ENCODE measurements at places on chromosomes 4 and X.

GRCh38 chrX:94089149-94089548 is 415.1 kb downstream of the FAM133A start:
- DNase-seq: no peak

- no peak for DNase-seq
Measured at GRCh38 chr4:15182600-15183220, 180.4 kb downstream of the CPEB2 start.

DNA sequence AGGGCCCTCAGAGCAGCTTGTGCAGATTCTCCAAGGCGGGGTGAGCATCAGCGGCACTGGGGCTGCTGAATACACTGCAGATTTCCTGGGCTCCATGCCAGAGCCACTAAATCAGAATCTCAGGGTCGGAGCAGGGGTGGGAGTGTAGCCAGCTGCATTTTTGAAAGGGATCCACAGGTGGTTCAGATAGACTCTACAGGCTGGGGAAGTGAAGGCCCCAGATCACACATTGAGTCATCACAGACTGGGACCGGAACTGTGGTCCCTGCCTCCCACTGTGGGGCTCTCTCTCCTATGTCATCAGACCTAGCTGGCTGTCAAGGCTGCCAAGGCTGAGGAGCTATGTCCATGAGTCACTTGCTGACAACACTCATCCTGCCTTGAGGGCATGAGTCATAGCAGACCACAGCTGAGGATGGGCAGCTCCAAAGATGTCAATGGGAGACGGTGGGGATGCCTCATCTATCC is 162.3 kb upstream of the MAMLD1 start:
- peak; percentile 7 for DNase-seq

GRCh38 chr4:23382879-23383278 is 507.0 kb downstream of the PPARGC1A start:
- DNase-seq: no peak

GRCh38 chr4:74118600-74119338 is 19.8 kb upstream of the CXCL2 start:
- no peak for DNase-seq

- no peak for DNase-seq
Measured at GRCh38 chr4:62814510-62815047, 1594.7 kb downstream of the TECRL start.

DNA sequence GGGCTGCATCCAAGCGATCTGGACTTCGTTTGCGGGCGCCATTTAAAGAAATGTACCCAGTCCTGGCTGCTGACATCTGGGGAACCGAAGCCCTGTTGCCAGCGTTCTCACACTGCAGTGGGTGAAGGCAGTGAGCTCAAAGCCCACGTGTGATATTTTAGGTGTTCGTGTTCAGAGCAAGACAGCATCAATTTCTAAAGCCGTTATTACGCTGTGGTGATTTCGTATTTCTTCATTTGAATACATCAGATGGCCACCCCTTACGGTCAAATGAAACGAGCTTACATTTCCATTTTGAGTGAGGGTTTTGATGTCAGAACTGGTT is 376 bp upstream of the C4orf36 start:
- DNase-seq: no peak

- DNase-seq: no peak
Measured at GRCh38 chr4:154982187-154983047, 201.3 kb downstream of the RBM46 start.

- DNase-seq: peak; percentile 36
Measured at GRCh38 chr4:145234091-145234706, 53.8 kb upstream of the OTUD4 start.

DNA sequence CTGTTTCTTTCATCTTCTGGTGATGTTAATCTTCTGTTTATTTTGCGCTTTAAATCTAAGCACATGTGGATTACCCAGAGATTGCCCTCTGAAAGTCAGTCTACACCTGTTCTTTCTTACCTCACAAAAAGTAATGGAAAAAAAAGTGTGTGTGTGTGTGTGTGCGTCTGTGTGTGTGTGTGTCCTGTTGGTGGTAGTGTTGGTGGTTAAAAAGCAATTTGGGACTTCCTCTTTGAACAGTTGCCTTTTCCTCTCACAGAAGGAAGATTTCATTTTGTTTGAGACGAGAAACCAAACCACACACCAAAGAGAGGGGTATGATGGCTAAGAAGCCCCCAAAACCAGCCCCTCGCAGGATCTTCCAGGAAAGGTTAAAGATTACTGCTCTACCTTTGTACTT is at the start of gene STAP1:
TSS of gene STAP1 (plus strand) at position 235 of the 400 bp plus-strand sequence. CDS start at position 318, 83 bp downstream.
- DNase-seq: no peak

GRCh38 chr4:72997409-72997808 is 72.1 kb downstream of the COX18 start:
- DNase-seq: peak; percentile 21

- no peak for DNase-seq
Measured at GRCh38 chrX:11540532-11541377, 125.0 kb downstream of the ARHGAP6 start.

GRCh38 chr4:82886147-82886942 is 4.6 kb downstream of the SEC31A start:
- DNase-seq: no peak

DNA sequence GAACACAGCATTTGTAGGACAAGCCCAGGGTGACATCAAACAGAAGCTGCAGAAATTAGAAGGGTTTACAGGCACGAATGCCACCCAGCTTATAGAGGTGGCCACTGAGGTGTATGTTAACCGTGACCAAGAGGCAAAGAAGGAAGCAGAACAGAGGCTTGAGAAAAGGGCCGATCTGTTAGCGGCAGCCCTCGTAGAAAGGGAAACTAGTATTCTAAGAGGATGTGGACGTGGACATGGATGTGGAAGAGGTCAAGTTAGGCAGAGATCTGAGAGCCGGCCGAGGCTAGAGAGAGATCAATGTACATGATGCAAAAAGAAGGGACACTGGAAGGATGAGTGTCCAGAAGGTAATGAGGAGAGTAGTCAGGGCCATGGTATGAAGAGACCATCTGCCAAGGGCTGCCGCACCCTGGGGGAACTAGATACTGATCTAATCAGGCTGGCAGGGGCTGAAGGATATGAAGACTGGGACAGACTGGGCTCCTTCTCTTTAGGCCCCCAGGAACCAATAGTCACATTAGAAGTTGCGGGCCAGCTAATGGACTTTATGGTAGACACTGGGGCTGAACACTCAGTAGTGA is 27.5 kb downstream of the LIAS start:
- DNase-seq: no peak

- DNase-seq: no peak
Measured at GRCh38 chr4:136644279-136644678, 888.0 kb downstream of the PCDH18 start.

DNA sequence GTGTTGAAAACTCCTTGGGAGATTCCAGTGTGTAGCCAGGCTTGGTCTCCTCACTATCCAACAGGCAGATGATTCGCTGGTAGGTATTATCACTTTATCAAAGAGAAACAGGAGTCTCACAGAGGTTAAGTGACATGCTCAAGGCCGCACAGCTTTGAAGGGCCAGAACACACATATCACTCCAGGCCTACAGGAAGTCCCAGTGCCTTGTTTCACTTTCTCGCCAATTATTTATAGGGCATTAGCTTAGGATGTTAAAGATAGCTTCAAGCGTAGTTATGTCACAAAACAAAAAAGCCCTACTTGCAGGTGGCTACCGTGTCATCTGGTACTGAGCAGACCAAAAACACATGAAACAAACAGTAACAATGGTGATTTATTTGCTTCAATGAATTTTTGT is 13.2 kb downstream of the ATP8A1 start:
- DNase-seq: no peak

DNA sequence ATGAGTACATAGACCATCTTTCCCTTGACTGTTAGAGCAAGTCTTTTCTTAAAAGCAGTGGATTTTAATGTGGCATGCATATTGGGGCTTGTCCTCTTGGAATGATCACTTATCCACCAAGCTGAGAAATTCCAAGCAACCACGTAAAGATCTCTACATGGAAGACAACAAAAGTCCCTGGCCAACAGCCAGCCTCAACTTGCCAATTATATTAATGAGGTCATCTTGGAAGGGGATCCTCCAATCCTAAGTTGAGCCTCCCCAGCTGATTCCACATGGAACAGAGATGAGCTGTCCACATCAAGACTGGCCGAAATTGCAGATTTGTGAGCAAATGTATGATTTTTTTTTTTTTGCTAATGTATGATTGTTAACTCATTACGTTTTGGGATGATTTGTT is 20.6 kb upstream of the FTHL17 start:
- no peak for DNase-seq

DNA sequence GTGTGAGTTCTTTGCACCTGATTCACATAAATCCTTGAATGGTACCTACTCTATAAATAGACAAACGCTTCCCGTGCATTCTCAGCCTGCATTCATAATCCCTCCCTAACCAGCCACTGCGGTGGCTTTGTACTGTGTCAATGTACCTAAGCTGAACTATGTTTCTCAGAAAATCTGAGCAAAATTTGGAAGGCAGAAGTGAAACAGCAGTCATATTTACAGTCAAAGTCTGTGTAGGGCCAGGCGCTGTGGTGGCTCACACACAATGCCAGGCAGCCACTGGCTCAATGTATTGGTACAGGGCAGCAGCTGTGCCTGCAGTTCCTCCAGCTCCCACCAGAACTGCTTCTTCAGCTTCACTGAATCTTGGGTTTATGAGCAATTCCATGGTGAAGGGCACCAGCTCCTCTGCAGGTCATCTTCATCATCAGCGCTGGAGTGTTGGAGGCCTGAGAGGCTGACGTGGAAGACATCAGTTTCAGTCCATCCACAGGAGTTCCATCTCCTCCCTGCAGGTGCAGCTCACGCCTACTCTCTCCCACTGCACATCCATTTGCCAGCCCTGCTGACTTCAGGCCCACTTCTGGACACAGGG is 32.3 kb upstream of the IRF2 start:
- DNase-seq: no peak

DNA sequence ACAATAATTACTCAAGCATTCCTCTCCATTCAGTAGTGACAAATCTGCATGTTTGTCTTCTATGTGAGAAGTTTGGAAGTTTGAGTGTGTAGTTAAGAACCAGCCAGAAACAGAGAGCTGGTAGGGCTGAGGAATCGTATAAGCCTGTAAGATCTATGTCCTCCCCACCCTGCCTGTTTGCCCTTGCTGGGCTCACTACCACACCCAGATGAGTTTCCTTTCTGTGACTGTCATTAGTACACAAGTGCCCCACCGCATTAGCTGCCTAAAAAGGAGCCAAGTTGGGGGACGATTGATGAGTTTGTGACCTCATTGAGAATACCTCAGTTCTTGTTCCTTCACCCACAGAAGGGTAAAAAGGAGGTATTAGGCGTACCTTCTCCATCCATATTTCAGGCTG is 28.3 kb downstream of the DOCK11 start:
- no peak for DNase-seq

DNA sequence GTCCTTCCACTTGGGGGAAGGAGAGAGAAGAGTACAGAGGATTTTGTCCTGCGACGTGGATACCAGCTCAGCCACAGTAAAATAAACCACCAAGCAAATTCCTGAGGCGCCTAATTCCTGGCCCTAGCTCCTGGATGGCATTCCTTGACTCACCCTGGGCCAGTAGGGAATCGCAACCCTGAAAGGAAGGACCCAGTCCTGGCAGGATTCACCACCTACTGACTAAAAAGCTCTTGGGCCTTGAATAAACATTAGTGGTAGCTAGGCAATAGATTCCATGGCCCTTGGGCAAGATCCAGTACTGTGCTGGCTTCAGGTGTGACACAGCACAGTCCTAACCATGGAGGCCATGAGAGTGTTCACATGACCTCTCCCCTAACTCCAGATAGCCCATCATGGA is 45.6 kb downstream of the GABRA3 start:
- no peak for DNase-seq

GRCh38 chr4:145907812-145908211 is 30.8 kb downstream of the ZNF827 start:
- DNase-seq: no peak

DNA sequence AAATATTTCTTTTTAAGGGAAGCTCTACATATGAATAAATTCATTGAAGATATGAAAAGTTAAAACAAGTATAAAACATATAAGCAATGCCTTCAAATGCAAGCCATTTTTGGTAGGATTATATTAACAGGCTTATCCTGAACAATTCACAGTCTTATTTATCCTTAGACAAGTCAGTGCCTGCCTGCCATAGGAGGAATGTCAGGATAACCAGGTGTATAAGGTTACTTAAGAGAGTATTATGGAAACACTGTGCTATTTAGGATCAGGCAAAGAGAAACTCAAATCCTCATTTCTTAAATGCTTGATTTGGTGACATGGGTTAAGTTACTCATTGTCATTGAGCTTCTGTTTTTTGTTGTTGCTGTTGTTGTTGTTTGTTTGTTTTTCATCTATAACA is 2029.9 kb upstream of the AGA start:
- DNase-seq: no peak

- DNase-seq: no peak
Measured at GRCh38 chr4:7524843-7525242, 90.1 kb upstream of the PSAPL1 start.

DNA sequence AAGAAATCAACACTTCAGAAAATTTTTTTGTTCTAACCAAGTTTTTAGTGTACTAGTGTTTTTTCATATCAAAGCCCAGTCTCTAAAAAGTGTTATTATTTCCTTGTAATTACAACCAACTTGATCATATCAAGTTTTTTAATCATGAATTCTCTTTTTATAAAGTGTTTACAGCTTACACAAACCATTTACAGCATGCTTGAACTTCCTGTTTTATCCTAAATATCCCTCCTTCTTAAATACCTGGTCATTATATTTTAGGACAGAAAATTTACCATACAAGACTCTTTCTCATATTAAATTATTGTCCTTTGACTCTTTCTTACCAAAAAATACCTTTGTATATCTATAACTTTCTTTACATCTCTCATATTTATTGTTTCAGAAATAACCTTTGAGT is 89.4 kb upstream of the NPY2R start:
- no peak for DNase-seq

- DNase-seq: no peak
Measured at GRCh38 chr4:48195853-48196252, 61.8 kb upstream of the TXK start.

Measured in NCI-H446 (cell line).